ENCODE measurements at places on chromosomes 12 and 14. TPM values are rescaled to one million over a fixed set of nuclear protein-coding genes. Genes with fewer than 3 reads are reported as not detected.

The CLEC2A gene
- total RNA-seq = not detected

The PCED1B gene
- total RNA-seq = 0.40 TPM

The COX8C gene
- not detected for total RNA-seq

The EXD2 gene
- 25.5 TPM for total RNA-seq

The SYT1 gene
- 1.1 TPM for total RNA-seq

The PHETA1 gene
- total RNA-seq = 9.0 TPM

The SLC38A1 gene
- 151 TPM for total RNA-seq

The SLC7A8 gene
- total RNA-seq = 2.4 TPM

The TTC5 gene
- 17.7 TPM for total RNA-seq

The HOXC13 gene
- total RNA-seq = not detected

The ANKS1B gene
- total RNA-seq = 1.1 TPM

The PFKM gene
- total RNA-seq = 70.7 TPM

The NANOG gene
- not detected for total RNA-seq

The OASL gene
- 0.29 TPM for total RNA-seq

The MYH6 gene
- not detected for total RNA-seq

The SYNE3 gene
- 19.8 TPM for total RNA-seq

The GDF3 gene
- total RNA-seq = 0.65 TPM

The FAIM2 gene
- not detected for total RNA-seq

The CEP170B gene
- total RNA-seq = 30.2 TPM

The IFNG gene
- total RNA-seq = not detected

The KRT71 gene
- total RNA-seq = not detected

The VWF gene
- 1,119 TPM for total RNA-seq

The PRPH gene
- 0.14 TPM for total RNA-seq

The C12orf42 gene
- total RNA-seq = not detected

The CHST11 gene
- total RNA-seq = 11.8 TPM

The MYRFL gene
- total RNA-seq = 0.40 TPM

The RNASE3 gene
- total RNA-seq = not detected

The LRRC10 gene
- not detected for total RNA-seq

The HRK gene
- not detected for total RNA-seq

The TBX3 gene
- total RNA-seq = 0.53 TPM

The MIPOL1 gene
- 55.2 TPM for total RNA-seq

The EGLN3 gene
- 4.9 TPM for total RNA-seq
